Panc1 (cell line): ENCODE measurements at places on chromosomes 16 and 17.
A peak's percentile ranks its signal among the peaks of the same experiment; 100 is the strongest.

- no peak for DNase-seq
These were observed 1.3 kb downstream of the FOXC2 start for GRCh38 chr16:86567701-86568581.

GRCh38 chr17:56319531-56319930, 166.3 kb downstream of the ANKFN1 start:
- peak; percentile 13 for DNase-seq

DNA sequence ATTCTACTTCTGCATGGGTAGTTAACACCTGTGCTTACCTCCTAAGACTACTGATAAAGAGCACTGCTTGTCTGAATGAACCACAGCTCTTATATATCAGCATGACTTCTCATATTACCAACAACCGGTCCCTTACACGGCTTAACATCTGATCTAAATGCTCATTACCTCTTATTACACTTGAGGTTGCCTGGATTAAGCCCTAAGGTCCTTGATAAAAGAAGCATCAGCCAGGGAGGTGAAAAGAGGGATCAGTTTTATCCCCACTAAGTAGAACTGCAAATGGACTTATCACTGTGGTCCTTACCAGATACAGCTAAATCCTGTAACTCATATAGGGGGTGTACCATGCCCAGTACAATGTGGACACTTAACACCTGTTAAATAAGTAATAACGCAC, 8.2 kb upstream of the RSKR start:
- DNase-seq = no peak

GRCh38 chr17:43928609-43929008, 13.7 kb downstream of the PPY start:
- no peak for DNase-seq

- no peak for DNase-seq
These were observed 3.4 kb downstream of the TERF2 start for GRCh38 chr16:69382421-69382820.

GRCh38 chr16:74100395-74101326, 196.0 kb upstream of the PSMD7 start:
- DNase-seq = no peak

DNA sequence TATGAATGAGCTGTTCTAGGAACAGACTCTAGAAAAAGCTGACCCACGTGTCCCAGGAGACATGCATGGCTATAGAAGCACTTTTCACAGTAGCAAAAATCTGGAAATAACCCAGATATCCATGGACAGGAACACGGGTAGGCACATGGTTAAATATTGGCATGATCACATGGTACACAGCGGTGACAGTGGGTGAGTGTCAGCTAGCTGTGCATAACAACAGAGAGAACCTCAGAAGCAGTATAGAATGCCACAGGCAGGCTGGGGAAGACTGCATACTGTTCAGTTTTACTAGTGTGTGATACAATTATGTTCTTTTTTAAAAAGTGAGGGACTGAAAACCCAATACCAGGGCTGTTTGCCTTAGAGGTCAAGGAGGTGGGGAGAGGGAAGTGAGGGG, 31.4 kb downstream of the EPN2 start:
- DNase-seq = no peak

DNA sequence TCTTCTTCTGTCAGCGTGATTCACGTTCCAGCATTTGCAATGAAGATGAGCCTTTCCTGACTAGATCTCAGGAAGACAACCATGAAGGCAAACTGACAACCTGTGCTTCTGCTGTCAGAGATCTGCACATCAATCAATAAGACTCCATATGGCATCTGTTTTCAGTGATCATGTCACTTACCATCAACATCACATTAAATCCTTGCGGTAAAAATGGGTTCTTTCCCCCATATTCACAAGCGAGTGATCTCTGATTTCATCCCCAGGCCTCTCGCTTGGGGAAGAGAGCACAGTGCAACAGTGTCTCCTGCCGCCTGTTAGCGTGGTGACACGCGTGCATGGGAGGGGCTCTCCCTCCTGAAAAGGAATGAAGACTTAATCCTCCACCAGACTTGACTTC, 11.1 kb downstream of the NACA2 start:
- DNase-seq = no peak

DNA sequence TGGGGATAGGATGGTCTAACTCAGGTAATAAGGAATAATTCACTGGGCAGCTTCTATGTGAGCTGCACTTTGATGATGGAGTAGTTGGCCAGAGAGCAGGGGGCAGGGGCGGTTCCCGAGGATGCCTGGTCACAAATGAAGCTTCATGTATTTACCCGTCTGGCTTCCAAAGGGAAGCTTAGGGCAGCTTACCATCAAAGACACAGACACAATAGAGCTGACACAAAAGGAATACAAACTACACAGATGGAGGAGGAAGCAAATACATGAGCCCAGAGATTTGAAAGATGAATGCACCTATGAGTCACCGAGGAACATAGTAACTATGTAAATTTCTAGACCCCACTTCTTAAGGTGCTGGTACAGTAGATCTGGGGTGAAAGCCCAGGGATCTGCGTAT, 8.7 kb upstream of the EMP2 start:
- DNase-seq = no peak

GRCh38 chr17:78865682-78866390, 25.2 kb upstream of the USP36 start:
- peak; percentile 71 for DNase-seq

DNA sequence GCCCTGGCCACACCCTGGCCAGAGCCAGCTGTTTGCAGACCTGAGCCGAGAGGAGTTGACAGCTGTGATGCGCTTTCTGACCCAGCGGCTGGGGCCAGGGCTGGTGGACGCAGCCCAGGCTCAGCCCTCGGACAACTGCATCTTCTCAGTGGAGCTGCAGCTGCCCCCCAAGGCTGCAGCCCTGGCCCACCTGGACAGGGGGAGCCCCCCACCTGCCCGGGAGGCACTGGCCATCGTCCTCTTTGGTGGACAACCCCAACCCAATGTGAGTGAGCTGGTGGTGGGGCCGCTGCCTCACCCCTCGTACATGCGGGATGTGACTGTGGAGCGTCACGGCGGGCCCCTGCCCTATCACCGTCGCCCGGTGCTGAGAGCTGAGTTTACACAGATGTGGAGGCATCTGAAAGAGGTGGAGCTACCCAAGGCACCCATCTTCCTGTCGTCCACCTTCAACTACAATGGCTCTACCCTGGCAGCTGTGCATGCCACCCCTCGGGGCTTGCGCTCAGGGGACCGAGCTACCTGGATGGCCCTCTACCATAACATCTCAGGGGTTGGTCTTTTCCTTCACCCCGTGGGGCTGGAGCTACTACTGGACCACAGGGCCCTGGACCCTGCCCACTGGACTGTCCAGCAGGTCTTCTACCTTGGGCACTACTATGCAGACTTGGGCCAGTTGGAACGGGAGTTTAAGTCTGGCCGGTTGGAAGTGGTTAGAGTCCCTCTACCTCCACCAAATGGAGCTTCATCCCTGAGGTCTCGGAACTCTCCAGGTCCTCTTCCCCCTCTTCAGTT, 578 bp downstream of the AOC2 start:
- DNase-seq = no peak

DNA sequence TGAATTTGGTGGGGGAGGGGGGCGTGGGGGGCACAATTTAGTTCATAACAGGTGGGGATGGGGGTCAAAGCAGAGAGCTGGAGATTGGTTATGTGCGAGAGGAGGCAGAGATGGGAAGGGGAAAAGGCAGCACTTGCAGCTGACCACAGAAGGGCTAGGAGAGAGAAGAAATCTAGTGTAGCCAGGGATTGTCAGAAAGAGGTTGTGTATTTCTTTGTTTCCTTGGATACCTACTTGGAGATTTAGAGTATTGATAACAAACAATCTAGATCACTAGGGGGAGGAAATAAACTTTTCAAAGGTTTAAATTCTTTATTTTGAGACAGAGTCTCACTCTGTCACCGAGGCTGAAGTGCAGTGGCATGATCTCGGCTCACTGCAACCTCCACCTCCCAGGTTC, 47.1 kb upstream of the YPEL2 start:
- no peak for DNase-seq

GRCh38 chr17:3974980-3975379, 10.7 kb upstream of the ATP2A3 start:
- no peak for DNase-seq

- DNase-seq = no peak
These were observed 39.4 kb downstream of the HS3ST3A1 start for GRCh38 chr17:13562271-13562800.
